ENCODE measurements at places on chromosomes 16 and 17.

DNA sequence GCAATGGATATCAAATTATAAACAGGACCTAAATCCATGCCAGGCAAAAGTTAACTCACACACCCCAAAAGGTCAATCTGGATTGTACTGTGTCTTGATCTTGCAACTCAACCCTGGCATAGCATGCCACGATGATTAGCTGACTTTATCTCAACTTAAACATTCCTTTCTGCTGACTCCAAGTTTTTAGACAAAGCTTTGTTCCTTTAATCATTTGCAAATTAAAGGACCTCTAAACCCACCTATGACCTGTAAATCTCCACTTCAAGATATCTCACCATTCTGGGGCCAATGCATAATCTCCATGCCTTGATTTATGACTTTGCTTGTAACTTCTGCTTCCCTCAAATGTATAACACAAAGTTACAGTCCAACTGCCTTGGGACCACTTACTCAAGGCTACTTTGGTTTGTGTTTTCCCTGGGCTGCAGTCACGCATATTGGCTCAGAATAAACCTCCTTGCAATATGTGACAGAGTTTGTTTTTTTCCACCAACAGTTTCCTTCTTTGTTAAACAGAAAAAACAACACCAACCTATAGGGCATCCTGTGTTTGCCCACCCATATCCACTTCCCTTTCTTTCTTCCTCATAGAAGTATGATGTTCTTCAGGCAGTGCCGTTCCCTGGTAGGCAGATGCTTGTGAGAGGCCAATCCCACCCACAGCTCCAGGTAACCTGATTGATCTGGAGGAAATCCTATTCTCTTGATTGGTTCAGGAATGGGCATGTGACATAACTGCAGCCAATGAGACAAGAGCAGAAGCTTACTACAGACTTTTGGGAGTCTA, 390.6 kb upstream of the ERCC4 start:
- DNase-seq: no peak

DNA sequence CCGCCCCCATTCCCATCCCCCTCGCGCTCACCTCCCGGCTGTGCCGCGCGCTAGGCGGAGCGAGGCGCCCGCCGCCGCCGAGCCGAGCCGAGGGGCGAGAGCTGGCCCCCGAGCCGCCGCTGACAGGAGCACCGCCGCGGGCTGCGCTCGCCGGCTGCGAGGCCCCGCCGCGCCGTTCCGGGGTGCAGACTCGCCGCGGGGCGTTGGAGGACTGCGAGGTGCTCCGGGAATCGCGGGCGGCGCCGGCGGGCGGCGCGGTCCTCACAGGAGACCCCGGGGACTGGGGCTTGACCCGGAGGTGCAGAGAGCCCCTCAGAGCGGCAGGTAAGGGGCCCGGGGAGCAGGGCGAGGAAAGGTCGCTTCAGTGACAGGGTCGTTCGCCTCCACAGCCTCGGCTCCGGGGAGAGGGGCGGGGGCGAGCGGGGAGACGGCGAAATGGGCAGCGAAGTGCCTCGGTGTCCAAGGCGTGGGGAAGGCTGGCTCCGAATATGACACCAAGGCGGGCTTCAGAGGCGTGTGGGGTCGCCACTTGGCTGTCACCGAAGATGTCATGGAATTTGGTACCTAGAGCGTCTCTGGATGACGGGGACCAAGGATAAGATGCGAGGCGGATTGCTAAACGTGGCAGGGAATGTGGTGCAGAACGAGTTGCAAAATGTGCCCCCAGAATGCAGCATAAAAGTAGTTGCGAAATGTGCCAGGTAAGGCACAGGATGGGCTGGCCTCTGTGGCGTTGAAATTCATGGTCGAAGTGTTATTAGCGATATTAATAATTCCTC, 580 bp downstream of the TANC2 start:
- no peak for DNase-seq

GRCh38 chr16:75065521-75066149, 50.9 kb downstream of the LDHD start:
- DNase-seq: peak; percentile 12

GRCh38 chr16:46884513-46885293, 541 bp downstream of the GPT2 start:
- DNase-seq: no peak

DNA sequence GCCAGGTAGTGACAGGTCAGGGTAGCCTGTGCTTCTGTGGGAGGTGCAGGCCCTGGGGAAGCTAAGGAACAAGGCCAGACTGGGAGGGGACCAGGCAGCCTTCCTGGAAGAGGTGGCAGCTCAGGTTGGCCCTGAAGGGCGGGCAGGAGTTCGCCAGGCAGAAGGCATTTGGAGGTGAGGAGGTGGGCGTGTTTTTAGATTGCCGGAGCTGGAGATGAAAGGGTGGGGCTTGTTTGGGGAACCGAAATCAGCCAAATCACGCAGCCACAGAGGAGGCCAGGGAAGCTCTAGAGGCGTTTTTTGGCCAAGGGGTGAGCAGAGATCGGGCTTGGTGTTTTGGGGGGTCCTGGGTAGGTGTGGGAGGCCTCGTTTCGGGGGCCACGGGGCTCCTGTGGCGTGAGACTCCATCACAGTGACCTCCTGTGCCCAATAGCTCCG, 7.6 kb downstream of the ADCY7 start:
- DNase-seq: no peak

DNA sequence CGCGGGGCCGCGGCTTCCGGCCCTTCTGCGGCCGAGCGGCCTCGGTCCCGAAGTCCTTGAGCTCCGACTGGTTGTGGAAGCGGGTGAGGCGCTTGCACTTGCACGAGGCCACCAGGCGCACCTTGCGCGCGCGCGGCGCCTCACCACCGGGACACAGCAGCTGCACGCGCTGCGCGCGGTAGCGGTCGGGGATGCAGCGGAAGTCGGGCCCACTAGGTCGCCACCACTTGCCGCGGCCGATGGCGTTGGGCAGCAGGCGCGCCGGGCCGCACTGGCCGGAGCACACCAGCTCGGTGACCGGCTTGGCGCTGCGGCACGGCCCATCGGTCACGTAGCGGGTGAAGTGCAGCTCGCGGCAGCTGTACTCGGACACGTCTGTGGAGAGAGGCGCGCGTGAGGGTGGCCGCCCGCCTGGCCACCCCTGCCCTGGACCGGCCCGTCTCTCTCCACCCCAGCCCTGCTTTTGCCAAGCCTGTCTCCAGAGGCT, 3.2 kb downstream of the SOST start:
- no peak for DNase-seq

- no peak for DNase-seq
Measured at GRCh38 chr16:83245061-83245460, 562.7 kb upstream of the HSBP1 start.

GRCh38 chr17:59381716-59382570, 50.5 kb downstream of the YPEL2 start:
- no peak for DNase-seq

- DNase-seq: no peak
Measured at GRCh38 chr16:16133943-16134604, 89.2 kb downstream of the ABCC6 start.

DNA sequence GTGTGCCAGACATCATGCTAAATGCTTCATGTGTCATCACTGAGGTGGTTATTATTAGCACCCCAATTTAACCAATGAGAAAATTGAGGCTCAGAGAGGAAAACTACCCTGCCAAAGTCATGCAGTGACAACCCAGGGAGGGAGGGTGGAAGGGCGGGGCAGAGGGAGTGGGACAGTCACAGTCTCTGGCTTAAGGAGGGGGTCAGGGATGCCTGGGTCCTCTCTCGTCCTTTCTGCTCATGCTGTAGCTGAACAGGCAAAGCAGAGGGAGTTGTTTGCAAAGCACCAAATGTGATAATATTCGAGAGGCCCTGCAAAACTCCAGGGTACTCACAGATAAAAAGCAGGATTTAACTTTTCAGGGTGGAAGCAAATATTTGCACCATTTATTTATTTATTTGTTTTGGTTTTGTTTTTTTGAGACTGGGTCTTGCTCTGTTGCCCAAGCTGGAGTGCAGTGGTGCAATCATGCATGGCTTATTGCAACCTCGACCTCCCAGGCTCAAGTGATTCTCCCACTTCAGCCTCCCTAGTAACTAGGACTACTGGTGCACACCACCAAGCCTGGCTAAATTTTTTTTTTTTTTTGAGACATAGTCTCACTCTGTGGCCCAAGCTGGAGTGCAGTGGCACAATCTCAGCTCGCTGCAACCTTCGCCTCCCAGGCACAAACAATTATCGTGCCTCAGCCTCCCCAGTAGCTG, 47.9 kb upstream of the NKD1 start:
- DNase-seq: no peak

GRCh38 chr17:44280392-44280937, 12.5 kb upstream of the SLC4A1 start:
- DNase-seq: no peak

DNA sequence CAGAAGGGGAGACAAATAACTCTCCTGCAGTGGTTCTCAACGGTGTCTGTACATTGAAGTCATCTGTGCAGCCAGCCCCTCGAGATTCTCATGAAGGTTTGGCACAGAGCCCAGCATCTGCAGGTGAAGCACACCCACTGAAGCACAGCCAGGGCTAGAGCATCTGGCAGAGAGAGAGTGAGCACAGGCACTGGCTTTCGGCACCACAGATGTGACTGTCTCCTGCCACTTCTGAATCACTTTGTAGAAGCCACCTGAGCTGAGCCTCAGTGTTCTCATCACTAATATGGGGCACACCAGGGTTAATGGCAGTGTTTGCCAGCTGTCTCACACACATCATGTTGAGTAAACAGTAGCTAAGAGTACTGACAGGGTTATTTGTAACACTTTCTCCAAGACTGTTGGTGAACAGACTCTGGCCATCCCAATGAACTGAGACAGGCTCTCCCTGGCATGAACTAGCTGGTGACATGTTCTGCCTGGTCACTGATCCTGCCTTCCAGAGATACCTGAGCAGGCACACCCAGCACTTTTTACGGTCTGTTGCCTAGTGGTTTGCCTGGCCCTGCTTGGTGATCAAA, 10.9 kb downstream of the HSPB9 start:
- no peak for DNase-seq

DNA sequence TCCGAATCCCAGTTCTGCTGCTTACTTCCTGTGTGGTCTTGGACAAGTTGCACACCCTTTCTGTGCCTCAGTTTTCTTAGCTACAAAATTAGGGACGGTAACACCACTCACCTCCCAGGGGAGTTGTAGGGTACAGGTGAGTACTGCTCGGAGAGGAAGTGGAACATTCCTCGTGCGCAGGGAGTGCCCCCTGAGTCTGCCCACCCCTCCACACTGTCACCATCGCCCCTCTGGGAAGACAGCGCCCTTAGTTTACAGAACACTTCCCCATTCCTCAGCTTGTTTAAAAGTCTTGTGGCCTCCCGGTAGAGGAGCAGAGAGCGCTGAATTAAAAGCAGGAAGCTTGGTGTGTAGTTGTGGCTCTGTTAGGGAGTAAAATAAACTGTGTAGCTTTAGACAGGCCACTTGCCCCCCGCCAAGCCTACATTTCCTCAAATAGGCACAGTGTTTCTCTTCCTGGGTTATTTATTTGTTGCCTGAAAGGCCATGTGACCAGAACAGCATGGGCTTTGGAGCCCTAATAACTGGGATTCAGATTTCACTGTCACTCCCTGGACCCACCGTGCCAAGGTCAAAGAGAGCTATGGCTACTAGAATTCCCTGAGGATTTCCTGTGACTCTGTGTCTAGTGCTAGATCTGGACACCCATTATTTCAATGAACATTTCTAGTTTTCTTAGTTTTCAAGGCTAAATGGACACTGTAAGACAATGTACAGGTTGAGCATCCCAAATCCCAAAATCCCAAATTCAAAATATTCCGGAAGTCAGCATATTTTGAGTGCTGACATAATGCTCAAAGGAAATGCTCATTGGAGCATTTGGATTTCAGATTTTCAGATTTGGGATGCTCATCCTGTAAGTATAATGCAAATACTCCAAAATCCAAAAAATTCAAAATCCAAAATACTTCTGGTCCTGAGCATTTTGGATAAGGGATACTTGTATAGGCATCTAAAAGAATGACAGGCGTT, 372.5 kb downstream of the SNX29 start:
- no peak for DNase-seq

DNA sequence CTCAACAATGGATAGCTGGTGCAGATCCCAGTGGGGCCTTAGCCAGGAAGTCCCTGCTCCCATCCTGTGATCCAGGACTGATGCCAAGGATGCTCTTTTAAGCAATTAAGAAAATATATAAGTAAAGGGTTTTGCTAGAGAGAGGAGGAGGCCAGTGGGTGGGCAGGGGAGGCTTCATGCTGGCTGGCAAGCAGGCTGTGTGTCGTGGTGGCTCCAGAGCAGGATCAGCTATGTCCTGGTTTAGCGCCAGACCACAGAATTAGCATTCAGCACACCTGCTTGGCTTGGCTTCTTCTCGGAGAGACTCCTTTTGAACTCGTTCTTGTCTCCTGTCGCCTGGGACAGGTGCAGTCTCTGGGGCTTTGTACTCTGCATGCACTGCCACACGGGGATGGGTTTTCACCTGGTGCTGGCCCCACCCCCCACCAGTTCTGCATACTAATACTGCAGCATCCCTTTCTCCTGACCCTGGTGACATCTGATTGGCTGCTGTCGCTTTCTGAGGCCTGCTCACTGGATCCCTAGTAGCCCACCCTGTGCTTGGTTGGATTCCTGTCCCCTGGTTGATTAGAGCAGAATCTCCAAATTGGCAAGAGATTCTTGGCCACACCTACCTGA, 66.1 kb downstream of the PLD6 start:
- no peak for DNase-seq

DNA sequence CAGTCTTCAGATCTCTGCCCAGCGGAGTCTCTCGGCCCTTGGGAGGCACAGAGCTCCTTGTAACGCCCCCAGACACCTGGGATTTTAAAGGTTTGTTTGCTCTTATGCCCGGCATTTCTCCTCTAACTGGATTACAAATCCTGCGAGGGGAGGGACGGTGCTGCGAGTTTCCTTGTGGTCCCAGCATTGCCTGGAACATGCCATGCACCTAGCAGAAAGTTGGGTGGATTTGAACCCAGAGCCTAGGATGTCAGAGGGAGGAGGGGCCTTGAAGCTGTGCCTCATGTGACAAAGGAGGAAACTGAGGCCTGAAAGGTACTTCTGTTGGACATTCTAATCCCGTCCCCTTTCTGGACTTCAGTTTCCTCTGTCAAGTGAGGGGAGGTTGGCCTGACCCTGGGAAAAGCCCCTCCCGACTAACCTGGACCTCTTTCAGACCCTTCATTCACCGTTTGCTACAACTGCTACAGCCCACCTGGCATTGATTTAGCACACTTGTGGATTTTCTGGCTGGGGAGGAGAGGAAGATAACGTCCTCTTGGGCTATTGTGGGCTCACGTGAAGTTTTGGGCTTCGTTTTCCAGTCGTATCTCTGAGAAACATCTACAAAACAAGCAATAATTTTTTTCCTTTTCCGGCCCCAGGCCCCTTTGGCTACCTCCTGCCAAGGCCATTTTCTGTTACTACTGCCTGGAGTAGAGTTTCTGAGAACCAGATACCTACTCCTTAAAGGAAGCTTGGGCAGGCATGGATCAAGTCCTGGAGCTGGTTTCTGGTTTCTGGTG, 30.9 kb downstream of the MRC2 start:
- DNase-seq: no peak

Data from epithelial cell of prostate (primary cell).